ENCODE measurements at places on chromosomes 2 and 18. TPM values are rescaled to one million over a fixed set of nuclear protein-coding genes. Genes with fewer than 3 reads are reported as not detected.

The C2orf81 gene
- 0.92 TPM for polyA plus RNA-seq

The ACTR2 gene
- 58.4 TPM for polyA plus RNA-seq

The CELF4 gene
- 0.02 TPM for polyA plus RNA-seq

The HOXD10 gene
- 0.31 TPM for polyA plus RNA-seq

The AMER3 gene
- not detected for polyA plus RNA-seq

The GPR75 gene
- 0.84 TPM for polyA plus RNA-seq

The CCDC102B gene
- 0.94 TPM for polyA plus RNA-seq

The SLC40A1 gene
- 5.5 TPM for polyA plus RNA-seq

The ACVR1C gene
- 0.06 TPM for polyA plus RNA-seq

The LBH gene
- polyA plus RNA-seq, result 4.5 TPM

The CNTNAP5 gene
- polyA plus RNA-seq, result not detected

The HOXD3 gene
- polyA plus RNA-seq, result 0.77 TPM

The CD302 gene
- polyA plus RNA-seq, result 3.8 TPM

The CHCHD5 gene
- 26.7 TPM for polyA plus RNA-seq

The ASB18 gene
- polyA plus RNA-seq, result not detected

The COLEC11 gene
- polyA plus RNA-seq, result 0.43 TPM

The DSEL gene
- 0.18 TPM for polyA plus RNA-seq

The RNF25 gene
- polyA plus RNA-seq, result 20.5 TPM

The HOXD9 gene
- 2.4 TPM for polyA plus RNA-seq

The ARHGEF33 gene
- 0.05 TPM for polyA plus RNA-seq

The DSG1 gene
- polyA plus RNA-seq, result 8.9 TPM

The TAF4B gene
- 1.8 TPM for polyA plus RNA-seq

The GNLY gene
- 1.7 TPM for polyA plus RNA-seq

The PDIA6 gene
- polyA plus RNA-seq, result 40.1 TPM

The RMND5A gene
- polyA plus RNA-seq, result 19.2 TPM

The HJURP gene
- polyA plus RNA-seq, result 6.6 TPM

The AGXT gene
- not detected for polyA plus RNA-seq

The MC4R gene
- not detected for polyA plus RNA-seq

The CAVIN2 gene
- polyA plus RNA-seq, result 11.1 TPM

The NOSTRIN gene
- 3.4 TPM for polyA plus RNA-seq

The C2orf78 gene
- not detected for polyA plus RNA-seq

The CACNB4 gene
- polyA plus RNA-seq, result 1.3 TPM

The SKA1 gene
- polyA plus RNA-seq, result 3.1 TPM

The KIAA2012 gene
- polyA plus RNA-seq, result not detected

The GNAL gene
- polyA plus RNA-seq, result 1.6 TPM

The ASIC4 gene
- polyA plus RNA-seq, result 0.02 TPM
